ENCODE measurements at places on chromosomes 3 and 15.

DNA sequence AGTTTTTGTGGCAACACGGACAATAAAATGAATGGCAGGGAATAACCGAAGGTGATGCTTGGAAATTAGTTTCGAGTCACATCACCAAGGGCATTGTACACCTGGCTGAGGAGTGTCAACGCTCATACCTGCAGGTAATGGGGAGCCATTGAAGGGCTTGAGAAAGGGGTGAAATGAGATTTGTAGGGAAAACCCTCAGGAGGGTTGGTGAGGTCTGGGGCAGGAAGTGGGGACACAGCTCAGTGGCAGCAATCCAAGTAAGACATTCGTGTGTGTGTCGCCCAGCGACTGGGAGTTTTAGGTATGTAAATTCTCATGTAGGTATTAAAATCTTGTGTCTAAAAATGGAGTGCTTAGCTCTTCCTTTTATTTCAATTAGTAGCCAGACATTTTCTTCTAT lies 14.3 kb downstream of the PARP14 start:
- DNase-seq: no peak

- DNase-seq: no peak
Measured at GRCh38 chr3:141055136-141055535, 4.0 kb downstream of the SPSB4 start.

DNA sequence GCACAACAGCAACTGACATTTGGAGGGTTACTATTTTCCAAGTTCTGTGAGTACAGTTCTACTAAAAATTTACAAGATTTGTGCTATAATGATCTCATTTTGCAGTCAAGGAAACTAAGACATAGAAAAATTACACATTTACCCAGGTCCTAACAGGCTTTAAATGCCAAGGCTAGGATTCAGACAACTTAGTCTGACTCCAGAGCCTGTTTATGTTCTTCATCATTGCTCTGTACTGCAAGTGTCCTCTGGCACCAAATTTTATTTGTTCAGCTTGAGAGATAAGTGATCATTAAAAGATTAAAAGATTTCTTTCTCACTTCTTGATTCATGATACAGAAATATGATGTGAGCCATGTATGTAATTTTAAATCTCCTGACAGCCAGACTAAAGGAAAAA lies 290.8 kb downstream of the UBE2E2 start:
- no peak for DNase-seq

GRCh38 chr15:22980189-22981050 lies at the start of gene CYFIP1:
Gene CYFIP1, minus strand, starts transcription at chr15:22980368. Its CDS starts 33,083 bp downstream, at chr15:22947285.
- peak; percentile 45 for DNase-seq

DNA sequence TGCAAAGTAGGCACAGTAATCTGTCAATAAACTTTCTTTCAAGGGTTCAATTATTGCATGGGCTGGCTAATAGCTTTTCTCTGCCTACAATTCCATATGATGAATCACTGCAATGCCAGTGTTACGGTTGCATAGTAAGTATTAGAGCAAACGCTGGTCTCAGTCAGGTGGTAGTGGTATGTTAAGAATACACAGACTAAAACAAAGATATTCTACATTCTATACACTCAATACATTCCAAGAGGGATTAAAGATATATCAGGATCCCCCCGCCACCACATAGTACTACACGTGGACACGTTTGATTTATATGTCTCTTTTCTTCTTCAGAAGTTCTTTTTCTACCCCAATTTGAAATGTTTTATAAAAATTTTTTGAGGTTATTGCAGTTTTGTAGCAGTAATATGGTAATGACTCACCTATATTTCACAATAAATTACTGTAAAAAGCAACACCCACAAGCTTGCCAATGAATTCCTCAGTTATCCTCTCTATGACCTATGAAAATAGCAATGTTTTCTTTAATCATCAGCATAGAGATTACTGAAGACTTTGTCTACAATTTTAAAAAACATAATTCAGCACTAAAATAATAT lies 68.2 kb downstream of the CD200R1L start:
- DNase-seq: no peak

DNA sequence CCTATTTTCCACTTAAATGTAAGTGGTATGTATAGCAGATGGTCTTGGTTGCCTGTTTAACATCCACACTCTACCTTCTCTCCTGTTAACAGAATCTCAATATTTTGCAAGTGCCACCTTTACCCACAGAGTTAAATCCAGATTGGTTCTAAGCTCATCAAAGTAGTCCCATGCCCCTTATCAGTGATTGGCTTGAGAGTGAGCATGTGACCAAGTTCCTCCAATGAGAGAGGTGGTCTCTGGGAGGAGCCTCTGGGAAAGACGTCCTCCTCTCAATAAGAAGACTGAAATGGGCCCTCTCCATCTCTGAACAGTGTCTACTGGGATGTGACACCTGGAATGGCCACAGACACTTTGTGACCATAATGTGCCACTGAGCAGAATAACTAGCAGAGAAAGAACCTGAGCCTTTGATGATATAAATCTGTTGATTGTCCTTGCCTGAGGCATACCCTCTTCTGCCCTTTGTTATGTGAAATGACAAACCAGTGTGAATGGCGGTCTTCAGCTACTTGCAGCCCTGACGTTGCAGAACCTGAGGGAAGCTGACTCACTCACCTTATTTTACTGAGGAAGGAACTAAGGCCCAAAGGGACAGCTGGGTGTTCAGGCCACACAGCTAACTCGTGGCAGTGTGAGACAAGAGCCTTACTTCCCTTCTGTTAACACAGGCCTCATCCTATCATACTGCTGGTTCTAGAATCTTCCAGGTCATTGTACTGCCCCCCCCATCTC lies 42.4 kb upstream of the LARS2 start:
- no peak for DNase-seq

DNA sequence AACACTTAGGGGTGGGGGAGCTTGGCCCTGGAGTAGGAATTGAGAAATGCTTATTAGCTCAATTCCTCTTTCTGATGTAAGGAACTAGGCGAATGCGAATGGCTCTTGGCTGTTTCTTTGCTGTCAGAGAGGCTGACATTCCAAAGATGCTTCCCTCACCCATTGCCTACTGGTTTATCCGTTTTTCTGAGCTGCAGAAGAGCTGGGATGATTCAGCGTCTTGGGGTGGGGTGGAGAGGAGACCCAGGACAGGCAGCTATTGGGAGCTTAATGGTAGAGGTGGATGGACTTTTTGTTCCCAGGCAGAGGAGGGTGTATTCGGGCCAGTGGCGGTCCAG lies 9.8 kb downstream of the PLEKHO2 start:
- no peak for DNase-seq

GRCh38 chr3:29972320-29972993 lies 633.9 kb upstream of the TGFBR2 start:
- DNase-seq: no peak

GRCh38 chr3:14127516-14128161 lies 2.8 kb downstream of the TMEM43 start:
- no peak for DNase-seq

- DNase-seq: no peak
Measured at GRCh38 chr3:107574650-107575049, 51.9 kb downstream of the BBX start.

DNA sequence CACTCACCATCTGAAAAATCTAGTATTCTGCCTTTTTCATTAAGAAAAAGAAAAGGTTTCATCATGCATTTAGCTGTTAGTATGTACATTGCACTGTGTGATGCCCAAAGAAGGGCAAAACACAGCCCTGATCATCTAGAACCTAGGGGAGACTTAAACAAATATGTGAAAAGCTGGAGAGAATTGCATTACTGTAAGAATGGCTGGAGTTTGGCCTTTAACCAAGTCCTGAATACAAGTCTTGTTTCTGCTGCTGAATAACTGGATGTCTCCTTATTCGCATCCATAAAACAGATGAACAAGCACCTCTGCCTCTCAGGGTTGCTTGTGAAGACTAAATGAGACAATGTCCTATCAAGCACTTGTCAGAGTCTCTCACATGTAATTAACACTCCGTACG lies 233.4 kb upstream of the LRTM1 start:
- no peak for DNase-seq

- DNase-seq: no peak
Measured at GRCh38 chr3:43817825-43818224, 127.1 kb downstream of the ABHD5 start.

GRCh38 chr3:119580067-119580760 lies 922 bp downstream of the ADPRH start:
- DNase-seq: no peak

- no peak for DNase-seq
Measured at GRCh38 chr15:58951388-58952007, 18.0 kb upstream of the SLTM start.

GRCh38 chr3:187856555-187856954 lies 111.3 kb upstream of the BCL6 start:
- no peak for DNase-seq

GRCh38 chr3:10746684-10747083 lies 69.3 kb upstream of the SLC6A11 start:
- DNase-seq: no peak

GRCh38 chr15:52287114-52287513 lies 8.5 kb downstream of the MYO5C start:
- DNase-seq: no peak

- peak; percentile 30 for DNase-seq
Measured at GRCh38 chr15:63888146-63888545, 54.4 kb upstream of the HERC1 start.

DNA sequence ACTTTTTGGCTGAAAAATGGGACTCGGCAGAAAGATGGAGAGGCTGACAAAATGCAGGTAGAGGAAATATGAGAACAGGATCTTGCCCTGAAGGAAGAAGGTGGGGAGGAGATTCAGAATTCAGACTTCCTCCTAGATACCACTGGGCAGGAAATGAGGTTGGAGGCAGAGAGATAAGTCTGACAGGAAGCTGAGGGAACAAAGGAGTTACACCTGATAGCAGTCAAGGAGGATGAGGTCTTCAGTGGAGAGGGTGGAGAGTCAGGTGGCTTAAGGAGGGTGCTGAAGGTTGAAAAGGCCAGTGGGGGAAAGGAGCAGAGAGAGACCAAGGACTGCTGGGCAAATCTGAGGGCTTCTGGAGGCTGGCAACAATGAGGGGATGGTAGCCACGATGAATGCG lies 56.8 kb downstream of the CCR4 start:
- no peak for DNase-seq

- DNase-seq: no peak
Measured at GRCh38 chr3:141941093-141941492, 64.7 kb downstream of the ATP1B3 start.

DNA sequence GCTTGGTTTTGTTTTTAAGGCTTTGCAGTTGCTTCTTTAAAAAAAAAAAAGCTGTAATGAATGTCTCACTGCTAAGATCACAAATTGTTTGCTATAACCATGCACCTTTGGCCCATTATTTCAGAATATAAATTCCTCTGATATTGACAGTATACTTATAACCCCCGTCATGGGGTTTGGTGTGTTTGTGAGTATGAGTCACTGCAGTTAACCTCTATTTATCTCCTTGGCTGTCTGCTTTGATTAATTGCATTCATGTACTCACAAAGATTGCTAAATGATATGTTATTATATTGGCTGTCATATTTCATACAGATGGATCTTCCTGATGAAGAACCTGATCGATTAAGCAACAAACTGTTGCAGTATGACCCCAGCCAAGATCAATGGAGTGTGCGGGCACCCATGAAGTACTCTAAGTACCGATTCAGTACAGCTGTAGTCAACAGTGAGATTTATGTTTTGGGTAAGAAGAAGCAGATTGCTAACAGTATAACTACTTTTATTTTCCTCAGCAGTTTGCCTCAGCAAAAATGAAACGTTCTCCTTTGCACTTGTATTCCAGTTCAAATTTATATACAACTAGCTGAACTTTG lies 14.9 kb downstream of the KBTBD12 start:
- DNase-seq: no peak

- DNase-seq: no peak
Measured at GRCh38 chr3:42892169-42892568, 13.8 kb upstream of the ZNF662 start.

- DNase-seq: no peak
Measured at GRCh38 chr3:55721716-55722484, 234.8 kb upstream of the WNT5A start.

- DNase-seq: peak; percentile 13
Measured at GRCh38 chr3:33980252-33980651, 181.8 kb downstream of the PDCD6IP start.

DNA sequence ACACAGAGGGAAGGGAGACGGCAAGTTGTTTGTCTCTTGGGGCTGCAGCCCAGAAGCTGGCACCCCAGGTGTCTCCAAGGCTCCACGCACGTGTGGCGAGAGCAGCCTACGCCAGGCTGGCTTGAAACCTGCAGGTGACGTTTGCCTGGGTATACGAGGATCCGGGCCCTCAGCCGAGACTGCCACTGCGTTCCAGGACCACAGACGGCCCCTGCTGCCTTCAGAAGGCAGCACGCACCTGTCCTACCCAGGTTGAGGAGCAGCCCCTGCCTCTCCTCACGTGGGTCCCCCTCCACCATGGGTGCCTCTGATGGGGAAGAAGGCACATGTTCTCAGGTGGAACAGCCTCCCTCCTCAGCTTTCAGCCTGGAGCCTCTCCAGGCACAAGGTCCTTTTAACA lies 75.3 kb upstream of the PRR20G start:
- DNase-seq: no peak

- DNase-seq: no peak
Measured at GRCh38 chr3:79415356-79415755, 352.4 kb downstream of the ROBO1 start.

DNA sequence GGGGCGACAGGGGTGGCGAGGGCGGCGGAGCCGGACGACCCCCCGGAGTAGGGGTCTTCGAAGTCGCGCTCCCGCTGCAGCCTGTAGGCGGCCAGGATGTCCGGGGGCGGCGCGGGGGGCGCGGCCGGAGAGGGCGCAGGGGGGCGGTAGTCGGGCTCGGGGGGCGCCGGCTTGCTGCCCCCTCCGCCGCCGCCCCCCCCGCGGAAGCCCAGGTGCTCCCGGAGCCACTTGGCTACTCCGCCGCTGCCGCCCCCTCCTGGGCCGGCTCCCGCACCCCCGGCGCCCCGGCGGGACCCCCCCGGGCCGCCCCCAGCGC lies 230 bp downstream of the SHF start:
- DNase-seq: no peak

DNA sequence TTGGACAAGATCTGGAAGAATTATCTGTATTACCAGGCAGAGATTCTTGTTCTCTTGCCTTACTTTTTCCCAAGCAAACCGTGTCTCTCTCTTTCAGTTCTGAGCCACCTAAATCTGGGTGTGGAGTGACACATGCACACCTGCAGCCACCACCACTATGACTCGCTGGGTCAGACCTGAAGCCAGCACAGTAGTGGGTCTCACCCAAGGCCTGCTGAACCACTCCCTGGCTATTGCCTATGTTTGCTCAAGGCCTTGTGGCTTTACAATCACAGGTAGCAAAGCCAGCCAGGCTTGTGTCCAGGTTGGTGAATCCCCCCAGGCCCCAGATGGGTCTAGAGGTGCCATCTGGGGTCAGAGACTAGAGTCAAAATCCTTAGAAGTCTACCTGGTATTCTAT lies 28.7 kb upstream of the COPB2 start:
- no peak for DNase-seq

Data from hippocampal formation (tissue), 2 donors.